ENCODE measurements at places on chromosomes 1 and 21.

DNA sequence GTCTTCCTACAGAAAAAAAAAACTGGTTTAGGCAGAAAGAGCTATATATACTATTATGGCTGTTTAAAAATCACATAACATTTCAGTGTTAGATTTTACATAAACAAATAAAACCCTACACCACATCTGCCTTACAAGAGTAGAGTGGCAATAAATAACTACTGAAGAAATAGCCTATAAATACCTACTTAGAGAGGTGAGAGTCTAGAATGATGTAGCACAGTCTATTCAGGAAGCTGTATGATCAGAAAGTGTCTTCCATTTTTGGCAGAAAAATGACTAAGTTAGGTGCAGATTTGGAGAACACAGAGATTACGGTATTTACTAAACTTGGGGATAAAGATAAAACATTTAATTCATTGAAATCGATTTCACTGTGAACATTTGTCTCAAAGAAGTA is 75.5 kb downstream of the VAV3 start:
- DNase-seq, result no peak

- DNase-seq, result no peak
Measured at GRCh38 chr1:201732351-201732750, 96.6 kb upstream of the IPO9 start.

- DNase-seq, result no peak
Measured at GRCh38 chr1:232194424-232194823, 435.5 kb downstream of the SIPA1L2 start.

DNA sequence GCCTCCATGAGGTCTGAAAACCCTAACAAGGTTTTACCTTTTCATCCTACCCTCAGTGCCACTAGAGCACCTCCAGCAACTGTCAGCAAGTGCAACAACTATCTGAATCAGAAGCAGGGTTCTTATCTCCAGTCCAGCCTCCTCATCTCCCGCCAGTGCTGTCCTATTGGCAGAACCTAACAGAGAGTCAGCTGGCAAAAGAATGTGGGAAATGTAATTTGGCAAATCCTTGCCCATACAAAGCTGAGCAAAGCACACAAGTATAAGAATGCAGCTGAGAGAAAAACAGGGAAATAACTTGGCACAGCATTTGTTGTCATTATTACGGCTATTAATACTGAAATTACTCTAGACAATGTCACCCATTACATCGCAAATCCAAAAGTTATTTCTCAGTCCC is 124.2 kb downstream of the ATP6V1G3 start:
- no peak for DNase-seq

- no peak for DNase-seq
Measured at GRCh38 chr1:159580340-159580739, 7.3 kb upstream of the APCS start.

DNA sequence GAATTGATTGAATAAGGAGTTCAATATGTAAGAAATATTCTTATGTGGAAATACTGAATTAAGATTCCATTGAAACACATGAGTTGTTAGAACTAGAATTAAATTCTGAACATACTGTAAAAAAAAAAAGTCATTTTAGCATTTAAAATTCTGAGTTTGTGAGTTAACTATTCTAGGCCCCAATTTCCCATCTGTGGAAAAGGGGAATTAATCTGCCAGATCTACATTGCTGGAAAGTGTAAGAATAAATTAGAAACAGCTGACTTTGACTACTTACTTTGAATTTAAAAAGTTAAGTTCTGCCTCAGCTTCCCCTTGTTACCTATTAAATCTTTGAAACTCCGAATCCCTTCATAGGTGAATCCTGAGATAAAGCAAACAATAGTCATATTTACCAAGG is 103.0 kb downstream of the SNX7 start:
- DNase-seq, result no peak

DNA sequence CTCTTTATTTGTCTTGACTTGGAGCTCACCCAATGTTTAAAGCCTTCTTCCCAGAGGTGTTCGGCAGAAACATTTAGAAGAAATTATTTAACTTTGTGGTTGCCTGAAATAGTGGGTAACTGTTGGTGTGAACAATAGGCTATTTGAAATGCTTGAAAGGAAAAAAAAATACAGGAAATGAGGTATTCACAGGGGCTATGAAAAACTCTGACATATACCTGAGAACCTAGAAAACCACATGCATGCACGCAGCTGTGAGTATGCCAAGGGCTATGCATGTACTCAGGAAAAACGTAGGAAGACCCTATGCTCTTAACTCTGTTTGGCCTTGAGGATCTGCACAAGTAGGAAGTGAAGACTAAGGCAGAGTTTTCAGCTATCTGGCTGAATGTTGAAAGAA is 16.4 kb upstream of the RNF186 start:
- no peak for DNase-seq

DNA sequence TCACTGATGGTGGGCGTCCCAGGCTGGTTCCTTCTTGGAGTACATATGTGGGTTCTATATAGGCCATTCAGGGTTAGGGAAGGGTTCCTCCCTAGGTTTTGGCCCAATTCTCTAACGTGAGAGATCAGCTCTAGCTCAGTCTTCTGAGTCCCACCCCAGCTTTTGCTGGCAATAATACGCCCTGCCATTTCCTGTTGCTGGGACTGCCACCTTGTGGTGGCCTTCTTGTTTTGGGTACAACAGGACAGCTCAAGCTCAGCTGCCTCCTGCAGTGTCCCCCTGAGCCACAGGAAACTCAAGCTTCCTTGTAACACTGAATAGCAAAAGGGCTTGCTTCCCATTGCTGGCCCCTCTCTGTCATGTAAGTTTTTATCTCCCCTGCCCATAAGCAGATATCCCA is 77.8 kb downstream of the BACH1 start:
- DNase-seq, result peak; percentile 69

DNA sequence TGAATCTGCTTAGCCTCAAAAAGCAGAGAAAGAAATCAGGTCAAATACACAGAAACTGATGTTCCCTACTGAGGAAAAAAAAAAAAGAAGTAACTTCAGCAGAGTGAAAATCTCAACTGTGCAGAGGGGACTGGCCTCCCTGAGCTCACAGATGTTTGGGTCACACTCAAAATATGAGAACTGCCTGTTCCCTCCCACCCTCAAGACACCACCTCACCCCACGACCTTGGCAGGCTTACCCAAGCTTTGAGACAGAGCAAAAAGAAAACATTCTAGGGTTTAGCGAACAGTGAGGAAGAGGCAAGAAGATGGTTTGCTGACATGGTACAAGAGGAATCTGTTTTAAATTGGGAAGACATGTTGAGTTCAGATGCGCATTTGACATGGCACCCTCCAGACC is 48.8 kb downstream of the NID1 start:
- no peak for DNase-seq

- no peak for DNase-seq
Measured at GRCh38 chr1:60329651-60330050, 256.1 kb upstream of the C1orf87 start.

GRCh38 chr1:164834641-164835040 is 275.7 kb downstream of the PBX1 start:
- no peak for DNase-seq

DNA sequence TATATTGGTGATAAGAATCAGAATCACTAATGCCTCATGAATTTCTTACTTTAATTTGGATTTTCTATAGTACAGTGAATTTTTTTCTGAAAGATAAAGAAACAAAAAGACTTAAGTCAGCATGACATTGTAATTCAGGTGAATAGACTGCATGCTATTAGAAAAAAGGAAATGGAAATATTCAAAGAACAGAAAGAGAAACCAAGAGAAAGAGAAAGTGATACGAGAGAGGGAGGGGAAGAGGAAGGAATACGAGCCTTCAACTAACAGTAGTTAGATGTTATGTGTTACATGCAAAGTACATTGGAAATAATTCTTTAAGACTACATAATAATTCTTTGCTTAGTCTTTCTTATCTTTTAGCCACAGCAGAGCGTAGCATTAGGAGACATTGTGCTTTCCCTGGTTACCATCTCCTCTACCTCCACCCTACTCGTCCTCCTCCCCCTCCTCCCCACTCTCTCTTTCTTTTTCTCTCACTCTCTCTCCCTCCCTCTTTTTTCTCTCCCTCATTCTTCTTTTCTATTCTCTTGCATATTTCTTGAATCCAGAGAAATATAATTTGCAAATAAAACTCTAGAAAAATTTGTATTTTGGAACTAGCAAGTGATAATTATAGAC is 46.4 kb upstream of the ADGRL4 start:
- no peak for DNase-seq

GRCh38 chr1:179229214-179230140 is at the start of gene ABL2:
Gene ABL2 (minus strand): TSS chr1:179229677. CDS start chr1:179229397, 280 bp downstream.
- peak; percentile 66 for DNase-seq

DNA sequence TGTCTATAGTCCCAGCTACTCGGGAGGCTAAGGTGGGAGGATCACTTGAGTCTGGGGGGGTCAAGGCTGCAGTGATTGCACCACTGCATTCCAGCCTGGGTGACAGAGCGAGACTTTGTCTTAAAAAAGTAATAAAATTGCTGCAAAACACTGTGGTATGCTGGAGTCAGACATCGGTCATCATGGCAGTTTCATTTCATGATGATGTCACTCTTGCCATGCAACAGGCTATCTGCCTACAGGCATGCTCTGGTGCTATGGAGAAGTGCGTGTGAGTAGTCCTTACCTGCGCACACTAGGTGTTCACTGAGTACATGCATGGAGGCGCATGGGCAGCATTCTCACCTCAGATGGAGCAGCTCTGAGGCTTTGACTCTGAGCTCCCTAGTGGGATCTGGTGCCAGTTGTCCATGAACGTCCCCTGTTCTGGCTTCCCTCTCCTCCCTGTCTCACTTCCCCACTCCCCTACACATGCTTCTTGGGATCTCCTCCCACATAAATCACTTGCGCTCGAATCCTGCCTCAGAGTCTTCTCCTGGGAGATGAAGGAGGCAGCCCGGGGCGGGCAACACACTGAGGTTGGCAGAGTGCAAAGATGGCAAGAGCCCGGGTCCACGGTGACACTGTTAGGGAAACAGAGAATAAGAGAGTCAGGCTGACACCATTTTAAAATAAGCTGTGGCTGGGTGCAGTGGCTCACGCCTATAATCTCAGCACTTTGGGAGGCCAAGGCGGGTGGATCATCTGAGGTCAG is 10.4 kb upstream of the CELA3B start:
- DNase-seq, result no peak

DNA sequence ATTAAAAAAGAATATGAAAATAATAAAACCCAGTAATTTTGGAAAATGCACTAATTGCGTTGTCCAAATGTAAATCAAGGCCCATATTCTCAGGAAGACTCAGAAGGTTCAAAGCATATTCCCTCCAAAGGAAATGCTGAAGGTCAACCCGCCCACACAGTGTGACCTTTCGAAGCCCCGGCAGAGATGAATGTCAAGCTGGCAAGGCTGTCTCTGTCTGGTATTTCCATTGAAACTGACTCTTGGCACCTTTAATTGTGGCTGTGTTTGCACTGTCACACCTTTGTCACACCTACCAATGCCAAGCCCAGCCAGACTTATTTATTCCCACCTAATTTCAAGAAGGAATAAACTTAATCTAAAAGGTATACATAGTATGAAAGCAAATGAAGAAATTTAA is 82.5 kb downstream of the NTPCR start:
- no peak for DNase-seq

GRCh38 chr21:22890656-22891055 is 1892.4 kb downstream of the NCAM2 start:
- no peak for DNase-seq

DNA sequence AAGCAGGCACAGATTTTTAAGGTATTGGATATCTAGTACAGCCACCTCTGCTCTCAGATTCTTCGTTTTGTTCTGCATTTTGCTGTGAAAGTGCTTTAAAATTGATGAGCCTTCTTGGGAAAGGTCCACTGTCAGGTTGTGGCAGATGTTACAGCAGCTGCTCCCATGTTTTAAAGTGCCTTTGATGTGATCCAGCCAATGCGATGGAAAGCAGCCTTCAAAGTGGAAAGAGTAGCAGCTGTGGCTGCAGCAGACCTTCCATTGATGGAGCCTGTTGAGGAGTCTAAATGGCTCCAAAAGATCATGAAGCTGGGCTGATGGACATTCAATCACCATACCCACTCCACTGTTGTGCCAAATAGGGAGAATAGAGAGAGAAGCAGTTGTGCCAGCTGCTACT is 816.9 kb downstream of the PLA2G4A start:
- DNase-seq, result no peak

DNA sequence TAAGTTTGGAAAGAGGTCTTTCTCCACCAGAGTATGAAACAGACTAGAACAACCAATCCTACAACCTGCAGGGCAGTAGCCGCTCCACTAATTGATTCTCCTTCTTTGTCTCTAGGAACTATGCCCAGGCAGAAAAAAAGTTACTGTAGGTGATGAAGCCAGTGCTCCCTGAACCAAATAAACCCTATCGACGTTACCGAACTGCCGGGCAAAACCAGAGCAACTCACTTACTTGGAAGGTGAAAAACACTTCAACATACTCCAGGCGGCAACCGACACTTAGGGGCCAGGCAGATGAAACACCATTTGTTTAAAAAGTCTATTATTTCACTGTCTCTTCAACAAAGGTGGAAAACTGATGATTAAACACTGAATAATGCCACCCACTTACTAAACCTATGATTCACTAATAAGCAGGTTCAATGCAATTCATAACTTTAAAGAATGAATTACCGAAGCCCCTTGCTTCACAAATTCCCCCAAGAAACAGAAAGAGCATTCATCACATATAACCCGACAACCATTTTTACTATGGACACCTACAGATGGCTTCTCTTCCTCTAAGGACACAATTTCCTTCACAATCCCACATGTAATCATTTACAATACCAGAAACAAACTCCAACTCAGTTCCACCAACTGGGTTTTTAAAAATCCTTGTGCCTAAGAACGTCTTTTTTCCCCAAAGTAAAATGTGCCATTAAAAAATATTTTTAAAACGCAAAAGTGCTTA is 1.6 kb downstream of the NRIP1 start:
- peak; percentile 44 for DNase-seq

DNA sequence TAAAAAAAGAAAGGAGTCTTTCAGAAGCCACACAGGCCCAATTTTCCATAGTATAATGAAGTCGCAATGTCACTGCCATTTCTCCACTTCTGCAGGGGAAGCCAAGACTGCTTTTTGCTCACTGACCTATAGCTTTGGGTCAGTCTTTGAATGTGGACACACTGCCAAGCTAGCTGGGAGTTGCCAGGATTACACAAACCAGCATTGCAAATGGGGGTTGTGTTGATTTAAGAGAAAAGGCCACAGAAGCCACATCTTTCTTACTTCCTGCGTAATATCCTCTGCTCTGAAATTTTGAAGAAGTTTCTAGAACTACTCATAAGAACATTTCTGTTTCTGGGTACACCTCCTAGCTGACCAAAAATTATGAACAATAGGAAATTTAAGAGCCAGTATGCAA is 45.8 kb upstream of the SAMSN1 start:
- no peak for DNase-seq

- DNase-seq, result peak; percentile 33
Measured at GRCh38 chr1:214551436-214552173, at the start of gene PTPN14. Gene PTPN14 (minus strand): TSS chr1:214551602. CDS start chr1:214464803, 86,799 bp downstream.

- DNase-seq, result peak; percentile 85
Measured at GRCh38 chr1:205977402-205978014, 25.7 kb downstream of the RAB7B start.

- peak; percentile 7 for DNase-seq
Measured at GRCh38 chr1:47508702-47509431, 71.0 kb downstream of the FOXD2 start.

DNA sequence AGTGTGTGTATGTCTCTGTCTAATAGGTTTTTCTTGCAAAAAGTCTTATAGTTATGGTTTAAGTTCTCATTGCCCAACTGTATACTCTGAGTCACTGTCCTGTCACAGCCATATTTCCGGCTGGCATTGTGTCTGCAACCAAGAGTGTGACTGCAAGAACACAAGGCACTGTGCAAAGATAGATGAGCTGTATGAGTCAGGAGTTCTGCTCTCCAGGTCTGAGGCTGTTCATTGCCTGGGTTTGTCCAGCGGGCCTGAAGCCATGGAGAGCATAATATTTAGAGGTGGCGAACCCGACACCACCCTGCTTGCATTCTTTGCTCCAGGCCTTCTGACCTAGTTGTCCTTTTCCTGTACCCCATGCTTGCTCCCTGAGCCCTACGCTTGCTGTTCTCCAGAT is 50.9 kb upstream of the CNIH3 start:
- no peak for DNase-seq

All from stimulated activated CD4-positive, alpha-beta T cell treated with anti-CD3 and anti-CD28 coated beads, Interleukin-15, amount 100 ng/mL, for 24 hours (primary cell).